Hindlimb muscle (tissue), 1 donor: ENCODE measurements at places on chromosomes 3 and 15.

DNA sequence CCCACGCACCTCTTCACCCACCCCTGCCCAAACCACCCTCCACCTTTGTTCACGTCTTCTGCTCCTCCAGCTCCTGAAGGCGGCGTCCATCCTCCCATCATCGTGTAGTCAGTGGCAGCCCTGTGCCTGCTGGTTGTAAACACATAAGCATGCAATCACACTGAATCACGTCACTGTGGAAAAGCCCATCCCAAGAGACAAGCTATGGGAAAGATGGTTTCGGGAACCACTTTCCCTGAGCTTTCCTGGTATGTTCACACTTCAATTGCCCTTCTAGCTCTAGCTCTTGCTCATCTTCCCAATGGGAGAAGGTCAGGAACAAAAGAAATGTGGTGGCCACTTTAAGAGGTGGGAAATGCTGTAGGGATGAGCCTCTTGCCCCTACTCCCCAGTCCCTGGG is 14.4 kb upstream of the GOLGA8J start:
- no peak for DNase-seq

GRCh38 chr3:105845488-105845887 is 23.3 kb downstream of the CBLB start:
- DNase-seq, result no peak

- DNase-seq, result peak; percentile 70
Observed at GRCh38 chr3:8561370-8561769, 59.7 kb downstream of the LMCD1 start.

- no peak for DNase-seq
Observed at GRCh38 chr3:133820129-133820528, 14.5 kb downstream of the SRPRB start.

DNA sequence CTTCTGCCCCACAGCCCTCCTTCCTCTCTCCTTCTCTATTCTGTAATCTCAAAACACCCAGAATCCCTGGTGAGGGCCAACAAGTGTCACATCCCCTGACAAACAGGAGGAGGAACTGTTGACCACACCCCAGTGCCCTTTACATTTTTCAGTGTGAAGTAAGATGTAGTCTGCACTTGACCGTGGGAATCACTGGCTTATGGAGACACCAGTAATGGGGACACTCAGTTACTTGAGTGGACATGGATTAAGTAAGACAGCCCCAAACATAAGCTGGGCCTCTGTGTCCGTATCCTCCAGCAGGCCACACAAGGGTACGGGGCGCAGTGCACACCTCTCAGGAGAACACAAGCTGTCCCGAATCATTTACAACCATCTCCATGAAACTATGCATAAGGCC is 28.4 kb upstream of the LIMD1 start:
- no peak for DNase-seq

GRCh38 chr15:91897585-91898372 is 44.3 kb downstream of the SLCO3A1 start:
- no peak for DNase-seq

- no peak for DNase-seq
Observed at GRCh38 chr15:39099524-39099923, 481.4 kb upstream of the THBS1 start.

DNA sequence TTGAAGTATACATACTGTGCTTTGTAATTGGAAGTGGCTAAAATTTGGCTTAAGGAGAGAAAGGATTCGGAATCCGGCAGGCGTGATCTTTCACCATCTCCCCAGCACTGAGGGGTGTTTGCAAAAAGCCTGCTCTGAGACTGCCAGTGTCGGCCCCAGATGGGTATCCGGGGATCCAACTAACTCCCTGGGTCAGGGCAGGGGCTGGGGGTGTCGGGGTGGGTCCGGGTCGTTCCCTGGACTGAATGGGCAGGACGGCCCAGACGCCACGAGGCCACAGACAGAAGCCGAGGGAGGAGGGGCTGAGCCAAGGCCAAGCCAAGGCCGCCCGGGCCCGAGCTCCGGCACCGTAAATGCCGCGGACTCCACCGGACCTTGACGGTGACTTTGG is 349 bp downstream of the PPIB start:
- no peak for DNase-seq

- peak; percentile 21 for DNase-seq
Observed at GRCh38 chr3:162770551-162770950, 1273.9 kb downstream of the OTOL1 start.

GRCh38 chr3:155229086-155229485 is 64.4 kb downstream of the STRIT1 start:
- no peak for DNase-seq

DNA sequence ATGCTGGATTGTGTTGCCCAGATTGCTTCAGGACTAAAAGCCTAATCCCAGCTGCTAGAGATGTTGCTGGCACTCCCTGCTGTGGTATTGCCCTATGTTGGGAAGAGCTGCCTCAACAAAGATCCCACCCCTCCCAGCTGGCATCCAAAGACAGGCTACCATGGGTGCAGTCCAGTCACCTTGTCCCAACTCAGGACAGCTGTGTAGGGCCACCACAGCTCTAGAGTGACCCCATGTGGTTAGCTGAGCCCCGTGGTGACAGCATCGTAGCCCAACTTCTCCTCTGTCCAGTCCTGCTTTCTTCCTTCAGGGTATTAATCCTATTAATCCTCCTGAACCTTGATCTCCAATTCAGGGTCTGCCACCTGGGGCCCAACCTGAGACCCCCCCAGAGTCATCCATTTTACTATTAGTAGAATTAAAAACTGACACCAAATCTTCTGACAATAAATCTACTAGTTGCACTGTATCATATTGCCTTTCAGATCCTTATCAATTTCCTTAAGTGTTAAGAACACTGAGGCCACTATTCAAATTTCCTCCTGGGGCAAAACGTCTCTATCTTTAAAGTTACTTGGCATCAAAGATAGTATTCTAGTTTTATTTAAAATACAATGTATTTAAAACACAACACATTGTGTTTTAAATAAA is 83.5 kb downstream of the AQP9 start:
- DNase-seq, result no peak

- DNase-seq, result peak; percentile 61
Observed at GRCh38 chr3:51799879-51800749, 21.1 kb upstream of the IQCF6 start.

- DNase-seq, result no peak
Observed at GRCh38 chr3:84962415-84962814, 3.6 kb downstream of the CADM2 start.

- DNase-seq, result no peak
Observed at GRCh38 chr3:72595376-72595775, 252.9 kb downstream of the SHQ1 start.

DNA sequence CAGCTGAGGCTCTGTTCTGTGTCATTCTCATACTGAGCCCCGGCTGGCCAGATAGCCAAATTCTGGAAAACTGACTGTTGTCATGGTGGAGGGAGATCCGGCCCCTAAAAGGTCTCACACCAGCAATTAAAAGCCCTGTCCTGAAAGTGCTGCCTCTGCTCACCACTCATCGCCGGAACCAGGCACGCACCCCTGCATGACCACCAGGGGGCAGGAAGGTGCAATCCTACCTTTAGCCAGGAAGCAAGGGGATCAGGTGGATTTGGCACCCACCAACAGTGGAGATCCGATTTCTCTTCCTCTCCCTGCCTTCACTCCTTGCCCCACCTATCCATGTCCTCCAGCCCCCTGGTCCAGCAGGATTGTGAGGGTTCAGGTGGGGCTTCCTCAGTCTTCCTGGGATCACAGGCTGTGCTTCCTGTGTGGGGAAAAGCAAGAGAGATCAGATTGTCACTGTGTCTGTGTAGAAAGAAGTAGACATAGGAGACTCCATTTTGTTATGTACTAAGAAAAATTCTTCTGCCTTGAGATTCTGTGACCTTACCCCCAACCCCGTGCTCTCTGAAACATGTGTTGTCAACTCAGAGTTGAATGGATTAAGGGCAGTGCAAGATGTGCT is 16.1 kb upstream of the CACNA2D2 start:
- DNase-seq, result peak; percentile 38

- no peak for DNase-seq
Observed at GRCh38 chr3:52893723-52894122, 3.6 kb downstream of the STIMATE start.

GRCh38 chr3:27360113-27361078 is 8.8 kb downstream of the NEK10 start:
- no peak for DNase-seq

DNA sequence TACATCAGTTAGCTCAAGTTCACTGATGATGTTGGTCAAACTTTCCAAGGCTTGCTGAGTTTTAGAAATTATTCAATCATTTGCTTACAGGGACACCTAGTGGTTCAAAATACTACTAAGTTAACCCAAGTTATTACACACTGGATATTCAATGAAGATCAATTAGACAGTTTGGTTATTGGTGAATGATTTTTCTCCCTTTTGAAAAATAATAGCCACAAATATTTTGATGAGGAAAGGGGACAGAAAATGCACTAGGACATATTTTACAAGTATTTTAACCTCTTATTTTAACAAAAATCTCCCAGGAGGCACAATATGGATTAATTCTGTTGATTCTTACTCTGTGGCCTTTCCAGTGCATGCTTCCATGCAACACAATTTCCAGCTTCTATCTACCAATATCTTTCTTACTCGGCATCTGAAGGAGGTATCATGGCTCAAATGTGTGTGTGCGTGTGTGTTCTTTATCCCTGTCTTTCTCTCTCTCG is 20.1 kb upstream of the GOLGA6L2 start:
- peak; percentile 8 for DNase-seq

GRCh38 chr15:57281321-57281720 is 95.0 kb upstream of the CGNL1 start:
- DNase-seq, result no peak

DNA sequence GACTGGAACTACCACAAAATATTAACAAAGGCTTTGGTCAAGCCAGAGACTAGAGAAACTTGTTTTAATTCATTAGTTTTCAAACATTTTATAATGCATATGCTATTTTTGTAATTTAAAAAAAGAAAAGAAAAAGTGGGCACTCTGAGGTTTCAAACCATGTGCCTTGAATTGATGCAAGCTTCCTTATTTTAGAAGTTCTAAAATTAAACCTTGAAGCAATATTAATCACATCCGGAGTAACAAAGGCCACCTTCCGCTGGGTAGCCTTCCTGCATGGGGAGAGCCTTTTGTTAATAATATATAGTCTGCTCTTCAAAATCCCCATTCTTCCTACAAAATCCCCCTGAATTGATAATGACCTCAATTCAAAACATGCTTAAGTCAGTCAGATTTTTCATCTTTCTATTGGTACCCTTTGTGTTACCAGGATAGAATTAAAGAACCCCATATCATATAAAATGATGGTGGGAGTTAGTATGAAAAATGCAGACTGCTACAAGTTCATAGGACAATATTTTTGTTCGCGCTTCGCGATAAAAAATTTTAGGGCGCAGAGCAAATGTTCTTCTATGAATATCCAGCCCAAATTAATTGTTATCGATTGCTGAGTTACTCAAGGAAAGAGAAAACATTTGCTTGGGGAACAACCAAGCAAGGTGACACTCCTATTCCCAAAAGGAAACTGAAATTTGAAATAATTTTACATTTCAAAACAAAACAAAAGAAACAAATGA is 30.6 kb downstream of the LDHAL6B start:
- DNase-seq, result no peak

DNA sequence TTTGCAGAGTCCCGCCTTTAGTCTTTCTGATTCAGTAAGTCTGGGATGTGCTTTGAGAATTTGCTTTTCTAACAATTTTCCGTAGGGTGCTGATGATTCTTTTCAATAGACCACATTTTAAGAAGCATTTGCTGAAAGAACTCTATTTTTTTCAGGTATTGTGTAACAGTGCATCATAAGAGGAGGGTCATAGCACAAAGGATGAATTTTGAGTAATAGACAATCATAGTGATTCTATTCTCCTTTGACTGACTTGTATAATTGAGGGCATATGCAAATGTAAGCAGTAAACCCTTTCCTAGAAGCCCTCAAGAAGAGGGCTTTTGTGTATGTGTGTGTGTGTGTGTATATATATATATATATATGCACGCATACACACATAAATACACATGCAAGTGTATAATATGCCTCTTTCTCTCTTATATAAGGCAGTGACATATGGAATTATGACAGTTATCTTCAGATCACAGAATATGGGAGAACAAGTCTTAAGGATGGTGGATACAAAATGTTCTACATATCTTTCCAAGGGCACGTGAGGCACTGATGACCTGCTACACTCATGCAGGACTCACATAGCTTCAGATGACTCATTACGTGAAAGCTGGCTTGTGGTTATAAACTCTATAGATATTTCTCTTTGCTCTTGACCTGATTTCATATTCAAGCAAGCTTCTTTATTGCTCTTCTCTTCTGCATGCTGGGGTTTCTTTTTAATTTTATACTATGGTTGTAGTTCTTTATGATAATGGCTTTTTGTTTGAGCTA is 6.5 kb upstream of the PLSCR1 start:
- DNase-seq, result no peak

DNA sequence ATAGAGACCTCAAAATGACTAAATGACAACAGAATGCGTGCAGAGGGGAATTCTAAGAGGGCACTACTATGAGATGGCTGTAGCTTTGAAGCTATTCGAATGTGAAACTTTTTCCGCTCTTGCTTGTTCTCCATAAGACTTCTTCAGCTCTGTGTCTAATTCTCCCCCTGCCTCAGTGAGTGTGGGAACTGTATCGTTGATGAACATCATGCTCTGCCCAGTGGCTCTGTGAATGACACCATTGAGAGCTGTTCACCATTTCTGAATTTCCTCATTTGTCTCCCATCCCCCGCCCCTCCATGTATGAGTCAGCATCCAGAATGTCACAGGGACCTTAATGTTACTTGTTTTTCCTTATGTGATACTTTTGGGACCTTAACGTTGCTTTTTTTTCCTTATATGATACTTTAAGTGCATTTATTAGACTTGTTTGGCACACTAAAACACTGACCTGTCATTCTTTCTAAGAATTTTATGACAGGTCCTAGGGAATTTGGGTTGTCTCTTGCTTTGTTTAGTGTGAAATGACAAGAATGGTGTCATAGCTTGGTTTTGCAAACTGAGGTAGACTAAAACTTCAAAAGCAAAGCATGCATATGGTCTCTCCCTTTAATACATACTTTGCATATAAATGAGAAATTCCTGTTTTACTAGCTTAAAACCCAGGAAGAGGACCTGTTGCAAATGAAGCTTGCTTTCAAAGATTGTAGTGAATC is 99.6 kb downstream of the FNDC3B start:
- no peak for DNase-seq

DNA sequence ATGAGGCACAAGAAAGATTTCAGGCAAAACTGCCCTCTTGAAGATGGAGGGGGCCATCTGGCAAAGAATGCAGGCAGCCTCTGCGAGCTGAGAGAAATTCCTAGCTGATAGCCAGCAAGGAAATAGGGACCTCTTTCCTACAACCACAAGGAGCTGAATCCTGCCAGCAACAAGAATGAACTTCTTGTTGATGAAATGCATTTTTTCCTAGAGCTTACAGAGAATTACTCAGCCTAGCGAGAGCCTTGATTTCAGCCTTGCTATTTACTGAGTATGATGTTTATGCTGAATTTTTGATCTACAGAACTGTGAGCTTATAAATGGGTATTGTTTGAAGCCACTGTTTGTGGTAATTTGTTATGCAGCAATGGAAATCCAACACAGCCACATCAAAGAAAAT is 148.5 kb upstream of the NAALADL2 start:
- no peak for DNase-seq
